IPS DF 6.9 (cell line): ENCODE measurements at places on chromosomes 16 and 17.

GRCh38 chr17:57895382-57896060 is 45.7 kb upstream of the MRPS23 start:
- no peaks in the 10 kb centered on the region for H3K27me3 ChIP-seq
- no peak overlapping the region for H3K4me3 ChIP-seq
- no peak overlapping the region for H3K27ac ChIP-seq
- peaks cover 19% of the 10 kb centered on the region for H3K4me1 ChIP-seq
- DNase-seq = no peak

GRCh38 chr17:60941571-60941970 is 263.9 kb downstream of the BCAS3 start:
- H3K27ac ChIP-seq = no peak overlapping the region
- H3K27me3 ChIP-seq = no peaks in the 10 kb centered on the region
- no peaks in the 10 kb centered on the region for H3K4me1 ChIP-seq
- H3K36me3 ChIP-seq = no peaks in the 10 kb centered on the region

GRCh38 chr17:65143889-65144604 is 6.9 kb downstream of the RGS9 start:
- no peak overlapping the region for H3K27ac ChIP-seq
- H3K4me3 ChIP-seq = no peak overlapping the region
- DNase-seq = no peak
- H3K36me3 ChIP-seq = no peaks in the 10 kb centered on the region
- no peaks in the 10 kb centered on the region for H3K27me3 ChIP-seq

DNA sequence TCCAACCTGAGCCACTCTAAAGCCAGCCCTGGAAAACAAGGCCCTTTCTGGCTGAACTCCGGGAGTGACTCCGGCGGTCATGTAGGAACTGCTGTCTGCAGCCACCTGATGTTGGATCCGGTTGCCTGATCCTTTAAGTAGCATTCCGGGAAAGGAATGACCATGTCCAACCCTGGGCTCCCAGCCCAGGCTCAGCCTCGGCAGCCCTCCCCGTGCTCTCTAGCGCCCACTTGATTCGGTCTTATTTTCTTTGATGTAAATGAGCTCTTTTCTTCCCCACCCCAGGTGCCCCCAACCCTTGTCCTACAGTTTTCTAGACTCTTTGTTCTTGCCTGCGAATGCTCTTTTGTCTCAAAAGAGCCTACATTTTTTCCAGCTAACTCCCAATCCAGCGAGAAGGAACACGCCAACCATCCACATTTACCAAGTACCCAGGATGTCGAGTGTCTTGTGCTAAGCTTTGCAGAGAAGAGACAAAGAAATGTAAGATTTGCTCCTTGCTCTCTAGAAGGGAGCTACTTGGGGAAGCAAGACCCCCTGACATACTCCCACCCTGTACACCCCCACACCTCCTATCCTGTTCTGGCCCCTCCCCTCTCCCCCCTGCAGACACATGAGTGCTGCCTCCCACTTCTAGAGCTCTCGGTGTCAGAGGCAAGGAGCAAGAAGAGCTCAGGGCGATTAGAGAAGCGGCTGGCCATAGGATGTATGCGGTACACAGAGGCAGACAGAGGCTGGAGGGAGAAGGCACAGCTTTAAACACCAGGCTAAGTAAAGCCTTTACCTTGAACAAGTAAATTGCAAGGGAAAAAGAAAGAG is 53.8 kb downstream of the COG7 start:
- 0 out of 2 replicates have a peak, but pooled peaks cover 2% of the 10 kb centered on the region for H3K36me3 ChIP-seq
- H3K27ac ChIP-seq = no peak overlapping the region
- peaks cover 11% of the 10 kb centered on the region for H3K4me1 ChIP-seq
- H3K4me3 ChIP-seq = no peak overlapping the region
- no peaks in the 10 kb centered on the region for H3K27me3 ChIP-seq

DNA sequence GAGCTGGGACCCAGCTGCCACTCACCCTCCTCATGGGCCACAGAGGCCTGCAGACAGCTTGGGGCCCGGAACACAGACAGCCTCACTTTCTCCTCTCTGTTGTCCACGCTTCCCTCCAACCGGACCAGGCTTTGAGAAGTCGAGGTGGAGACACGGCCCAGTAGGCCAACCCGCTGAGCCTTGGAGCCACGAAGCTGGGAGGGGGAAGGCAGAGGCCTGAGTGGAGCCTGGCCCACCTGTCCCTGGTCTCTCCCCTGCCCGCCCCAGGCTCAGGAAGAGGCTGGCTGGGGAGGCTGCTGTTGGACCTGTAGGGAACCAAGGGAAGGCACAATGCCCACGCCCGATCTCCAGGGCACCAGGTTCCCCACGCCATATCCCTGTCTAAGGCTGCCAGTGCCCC is 48.1 kb downstream of the RMI2 start:
- DNase-seq = no peak
- H3K36me3 ChIP-seq = no peaks in the 10 kb centered on the region; the same call in 1 of the 2 replicates
- H3K4me3 ChIP-seq = no peak overlapping the region
- H3K27ac ChIP-seq = no peak overlapping the region

DNA sequence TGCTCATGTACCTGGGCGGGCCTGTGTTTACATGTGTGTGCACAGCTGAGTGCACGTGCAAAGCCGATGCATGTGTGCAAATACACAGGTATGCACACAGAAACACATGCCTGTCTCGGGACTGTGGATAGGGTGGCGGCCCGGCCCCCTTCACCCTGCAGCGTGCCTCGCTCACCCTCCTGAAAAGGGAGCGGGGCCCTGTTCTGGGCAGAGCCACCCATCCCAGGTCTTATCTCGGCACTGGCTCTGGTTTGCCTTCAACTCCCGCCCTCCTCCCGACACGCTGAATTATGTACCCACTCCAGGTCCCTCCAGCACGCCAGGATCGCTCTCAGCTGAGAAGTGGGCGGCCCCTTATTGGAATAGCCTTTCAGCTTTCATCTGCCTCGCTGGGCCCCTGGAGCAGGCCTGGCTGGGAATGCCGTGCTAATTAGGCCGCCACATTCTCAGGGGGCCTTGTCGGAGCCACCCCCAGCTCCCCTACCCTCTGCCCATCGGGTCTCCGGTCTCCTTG is 77.8 kb downstream of the RTN4RL1 start:
- H3K27ac ChIP-seq = no peak overlapping the region
- H3K27me3 ChIP-seq = no peaks in the 10 kb centered on the region
- H3K4me3 ChIP-seq = no peak overlapping the region
- no peaks in the 10 kb centered on the region for H3K36me3 ChIP-seq

DNA sequence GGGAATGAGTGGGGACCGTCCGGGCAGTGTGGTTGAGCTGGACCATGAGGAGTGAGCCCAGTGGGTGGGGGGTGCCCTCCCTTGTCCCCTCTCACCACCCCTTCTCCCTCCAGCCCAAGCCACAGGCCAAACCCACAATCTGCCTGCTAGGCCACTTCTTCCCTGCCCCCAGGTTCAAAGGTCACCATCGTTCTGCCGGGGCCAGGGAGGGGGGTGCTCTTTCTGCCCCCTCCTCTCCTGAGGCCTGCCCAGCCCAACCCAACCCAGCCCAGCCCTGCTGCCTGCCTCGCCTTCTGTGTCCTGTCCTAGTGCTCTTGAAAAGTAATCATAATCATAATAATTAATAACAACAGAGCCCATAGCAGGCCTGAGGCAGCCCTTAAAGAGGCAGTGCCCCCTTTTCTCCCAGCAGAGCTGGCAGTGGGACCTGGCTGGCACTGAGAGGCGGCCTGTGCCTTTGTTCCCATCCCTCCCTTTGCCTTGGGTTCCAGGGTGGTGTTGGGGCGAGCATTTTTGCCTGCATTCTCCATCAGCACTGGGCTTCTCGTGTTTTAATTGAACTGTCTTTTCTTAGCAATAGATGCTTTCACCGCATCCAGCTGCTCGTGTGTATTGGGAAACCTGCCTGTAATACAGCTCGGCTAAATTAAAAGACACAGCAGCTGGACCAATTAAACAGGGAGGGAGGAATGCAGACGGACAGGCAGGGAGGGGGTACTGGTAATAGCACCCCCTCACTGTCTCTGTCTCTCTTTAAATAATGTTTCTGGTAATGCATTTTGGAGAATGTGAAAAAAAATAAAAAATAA is 46.8 kb downstream of the SREBF1 start:
- peaks cover 11% of the 10 kb centered on the region for H3K4me1 ChIP-seq
- H3K4me3 ChIP-seq = no peak overlapping the region
- peaks cover 2% of the 10 kb centered on the region; the same call in 1 of the 2 replicates for H3K27me3 ChIP-seq
- H3K27ac ChIP-seq = no peak overlapping the region
- H3K36me3 ChIP-seq = no peaks in the 10 kb centered on the region

- H3K36me3 ChIP-seq = no peaks in the 10 kb centered on the region
- peak; percentile 9 for DNase-seq
- no peak overlapping the region for H3K4me3 ChIP-seq
Observed at GRCh38 chr16:54411544-54411943, 125.0 kb upstream of the IRX3 start.

DNA sequence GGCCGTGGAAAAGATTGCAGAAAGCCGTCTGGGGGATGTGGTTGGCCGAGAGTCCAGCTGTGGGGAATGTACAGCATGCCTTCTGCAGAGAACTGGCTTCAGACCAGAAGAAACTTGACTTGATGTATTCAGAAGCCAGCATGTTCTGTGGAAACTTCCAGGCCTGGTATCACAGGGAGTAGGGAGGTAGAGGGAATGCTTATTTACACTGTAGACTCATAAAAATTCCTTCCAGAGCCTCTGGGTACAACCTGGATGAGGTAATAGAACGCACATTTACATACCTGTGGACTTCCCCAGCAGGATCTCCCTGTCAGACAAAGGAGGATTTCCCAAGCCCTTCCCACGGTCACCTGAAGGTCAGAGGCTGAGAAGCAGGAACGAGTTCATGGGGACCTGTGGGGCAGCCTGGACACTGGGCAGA is 11.8 kb upstream of the GAS7 start:
- peaks cover 4% of the 10 kb centered on the region; the same call in 1 of the 2 replicates for H3K4me1 ChIP-seq
- DNase-seq = no peak
- no peak overlapping the region for H3K4me3 ChIP-seq
- H3K27me3 ChIP-seq = no peaks in the 10 kb centered on the region
- H3K36me3 ChIP-seq = no peaks in the 10 kb centered on the region

- no peak overlapping the region for H3K4me3 ChIP-seq
- H3K4me1 ChIP-seq = peaks cover 9% of the 10 kb centered on the region
- H3K36me3 ChIP-seq = no peaks in the 10 kb centered on the region
- DNase-seq = no peak
Observed at GRCh38 chr16:49560004-49560830, 186.6 kb downstream of the C16orf78 start.

DNA sequence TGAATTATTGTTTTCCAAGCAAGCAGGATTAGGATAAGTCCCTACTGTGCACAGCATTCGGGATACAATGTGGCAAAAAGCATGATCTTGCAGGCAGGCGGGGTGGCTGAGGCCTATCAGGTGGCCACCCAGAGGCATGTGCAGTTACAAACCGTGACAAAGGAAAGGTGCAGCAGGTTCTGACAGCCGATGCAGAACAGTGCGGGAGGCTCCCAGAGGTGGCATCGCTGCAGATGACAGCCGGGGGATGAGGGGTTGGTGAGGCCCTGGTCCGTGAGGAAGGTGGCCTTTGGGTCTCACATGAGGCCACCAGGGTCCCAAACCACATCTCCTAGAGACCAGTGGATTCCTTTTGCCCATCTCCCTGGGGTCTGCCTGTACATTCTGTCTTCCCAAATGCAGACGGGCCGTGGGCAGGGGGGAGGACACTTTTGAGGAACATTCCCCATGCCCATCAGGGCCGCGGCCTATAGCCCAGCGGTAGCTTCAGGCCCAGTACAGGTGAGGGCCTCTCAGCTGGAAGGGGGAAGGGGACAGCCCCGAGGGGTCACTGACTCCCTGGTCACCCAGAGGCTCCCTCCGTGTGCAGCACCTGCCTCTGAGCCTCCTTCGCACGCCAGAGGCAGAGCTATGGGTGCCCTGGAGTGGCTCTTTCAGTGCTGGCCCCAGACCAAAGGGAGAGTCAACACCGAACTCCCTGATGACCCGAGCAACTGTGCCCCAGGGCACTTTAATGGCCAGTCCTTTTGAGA is 85.1 kb downstream of the SOCS1 start:
- H3K36me3 ChIP-seq = no peaks in the 10 kb centered on the region; the same call in 1 of the 2 replicates
- no peaks in the 10 kb centered on the region for H3K4me1 ChIP-seq
- no peak overlapping the region for H3K4me3 ChIP-seq
- H3K27me3 ChIP-seq = no peaks in the 10 kb centered on the region
- no peak for DNase-seq
- H3K27ac ChIP-seq = no peak overlapping the region

DNA sequence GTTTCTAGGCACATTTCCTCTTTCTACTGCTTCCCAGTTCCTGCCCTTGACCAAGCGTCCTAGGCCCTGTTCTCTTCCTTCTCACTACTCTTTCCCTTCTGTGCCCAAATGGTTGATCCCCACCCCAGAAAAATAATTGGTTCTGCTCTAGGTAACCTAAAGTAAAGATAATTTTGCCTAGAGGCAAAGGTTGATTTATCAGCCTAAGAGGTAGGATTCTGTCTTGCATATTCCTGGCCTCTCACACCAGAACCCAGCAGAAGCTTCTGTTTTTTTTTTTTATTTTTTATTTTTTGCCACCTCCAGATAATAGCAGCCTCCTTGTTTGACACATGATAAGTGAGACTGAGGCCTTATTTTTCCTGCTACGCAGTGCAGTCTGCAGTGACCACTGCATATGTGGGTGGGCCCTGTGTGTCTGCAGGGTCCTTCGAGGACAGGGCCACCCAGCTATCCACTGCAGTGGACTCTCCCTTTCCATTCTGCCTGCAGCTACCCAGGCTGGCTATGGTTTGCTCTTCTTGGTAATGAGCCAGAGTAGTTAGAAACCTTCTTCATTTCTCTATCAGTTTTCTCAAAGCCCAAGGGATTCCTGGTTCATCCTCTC is 701 bp downstream of the PIPOX start:
- H3K27ac ChIP-seq = peak overlapping the region; percentile 41
- H3K4me1 ChIP-seq = peaks cover 10% of the 10 kb centered on the region
- H3K27me3 ChIP-seq = no peaks in the 10 kb centered on the region
- H3K4me3 ChIP-seq = no peak overlapping the region

DNA sequence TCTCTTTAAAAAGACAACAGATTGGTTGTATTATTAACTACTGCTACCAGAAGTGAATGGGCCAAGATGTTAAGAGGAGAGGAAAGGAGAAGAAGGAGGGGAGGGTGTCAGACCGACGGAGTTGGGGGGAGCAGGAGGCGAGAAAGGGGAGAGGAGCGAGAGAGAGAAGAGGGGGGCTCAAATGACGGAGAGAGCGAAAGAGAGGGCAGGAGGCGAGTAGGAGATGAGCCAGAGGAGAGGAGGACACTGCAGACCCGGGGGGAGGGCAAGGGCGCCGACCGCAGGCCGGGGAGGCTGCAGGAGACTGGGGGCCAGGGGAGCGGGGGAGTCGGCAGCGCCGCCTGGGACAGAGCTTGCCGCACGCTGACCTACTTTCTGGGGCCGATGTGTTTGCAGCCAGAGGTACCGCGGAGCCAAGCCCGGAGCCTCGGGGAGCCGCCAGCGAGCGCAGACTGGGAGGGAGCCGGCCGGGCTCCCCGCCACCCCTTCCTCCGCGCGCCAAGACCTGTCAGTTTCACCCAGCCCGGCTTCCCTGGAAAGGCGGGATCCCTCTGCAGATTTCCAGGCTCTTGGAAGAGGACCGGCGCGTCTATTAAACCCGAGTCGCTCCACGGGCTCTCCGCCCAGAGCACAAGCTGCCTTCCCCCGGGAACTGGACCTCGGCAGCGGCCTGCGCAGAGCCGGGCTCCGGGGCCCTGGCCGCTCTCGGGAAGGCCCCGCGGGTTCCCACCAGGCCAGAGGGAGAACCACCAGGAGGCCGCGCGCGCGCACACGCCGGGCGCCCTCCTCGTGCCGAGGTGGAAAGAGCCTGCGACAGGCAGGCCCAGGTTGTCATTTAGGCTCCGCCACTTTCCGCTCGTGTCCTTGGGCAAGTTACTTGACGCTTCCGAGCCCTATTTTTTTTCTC is 74.6 kb downstream of the CMC2 start:
- H3K27me3 ChIP-seq = peaks cover 10% of the 10 kb centered on the region
- H3K27ac ChIP-seq = no peak overlapping the region
- H3K4me1 ChIP-seq = peaks cover 2% of the 10 kb centered on the region; the same call in 1 of the 2 replicates
- no peak for DNase-seq

GRCh38 chr17:32533296-32533695 is 46.5 kb downstream of the CDK5R1 start:
- H3K4me3 ChIP-seq = no peak overlapping the region
- H3K27ac ChIP-seq = no peak overlapping the region
- no peaks in the 10 kb centered on the region for H3K4me1 ChIP-seq
- H3K27me3 ChIP-seq = no peaks in the 10 kb centered on the region
- no peak for DNase-seq
- no peaks in the 10 kb centered on the region for H3K36me3 ChIP-seq
